ENCODE measurements at places on chromosomes 2 and 18.
A peak's percentile ranks its signal among the peaks of the same experiment; 100 is the strongest.

DNA sequence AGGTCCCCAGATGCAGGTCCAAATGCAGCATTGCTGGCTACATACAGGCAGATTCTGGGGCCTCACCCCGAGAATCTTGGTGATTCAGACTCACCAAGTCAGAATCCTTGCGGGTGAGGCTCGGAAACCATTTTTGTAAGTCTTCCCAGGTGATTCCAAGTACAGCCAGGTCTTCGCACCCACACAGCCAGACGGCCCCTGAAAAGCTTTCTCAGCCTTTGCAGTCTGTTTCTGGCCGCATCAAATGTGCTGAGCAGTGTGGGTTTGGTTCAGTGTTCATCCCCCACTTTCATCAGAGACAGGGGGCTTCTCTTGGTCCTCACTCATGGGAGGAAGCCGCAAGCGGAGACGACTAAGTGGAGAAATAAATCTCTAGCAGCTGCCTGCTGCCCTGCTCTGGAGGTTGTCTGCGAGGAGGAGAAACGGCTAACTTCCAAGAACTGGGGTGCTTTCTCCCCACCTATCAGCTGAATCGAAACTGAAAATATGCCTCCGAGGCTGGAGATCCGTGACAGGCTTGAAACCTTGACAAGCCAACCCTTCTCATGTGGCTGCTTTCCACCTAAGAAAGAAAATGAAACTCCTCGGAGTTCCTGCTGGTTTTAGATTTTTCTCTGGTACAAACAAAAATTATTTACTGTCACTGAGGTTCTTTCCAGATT, 8.9 kb upstream of the TMEM185B start:
- DNase-seq = peak; percentile 58
- no peaks in the 10 kb centered on the region for H3K27me3 ChIP-seq
- no peak overlapping the region for H3K4me3 ChIP-seq
- no peaks in the 10 kb centered on the region for H3K4me1 ChIP-seq
- H3K27ac ChIP-seq = peak overlapping the region; percentile 47

DNA sequence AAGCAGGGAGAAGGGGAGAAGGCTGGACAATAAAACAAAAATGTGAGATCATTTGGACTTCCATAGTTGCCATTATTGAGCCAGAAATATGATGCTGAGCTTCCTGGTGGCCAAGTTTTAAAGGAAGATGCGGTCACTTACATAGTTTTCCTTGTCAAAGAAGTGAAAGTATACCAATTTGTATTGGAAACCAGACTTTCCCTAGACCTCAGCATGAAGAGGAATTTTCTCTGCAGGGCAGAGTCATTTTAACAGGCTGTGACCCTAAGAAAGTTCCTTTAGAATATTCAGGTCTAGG, 111.0 kb downstream of the GATA6 start:
- no peaks in the 10 kb centered on the region for H3K36me3 ChIP-seq
- no peaks in the 10 kb centered on the region for H3K27me3 ChIP-seq
- H3K27ac ChIP-seq = peak overlapping the region; percentile 97
- H3K4me1 ChIP-seq = no peaks in the 10 kb centered on the region

DNA sequence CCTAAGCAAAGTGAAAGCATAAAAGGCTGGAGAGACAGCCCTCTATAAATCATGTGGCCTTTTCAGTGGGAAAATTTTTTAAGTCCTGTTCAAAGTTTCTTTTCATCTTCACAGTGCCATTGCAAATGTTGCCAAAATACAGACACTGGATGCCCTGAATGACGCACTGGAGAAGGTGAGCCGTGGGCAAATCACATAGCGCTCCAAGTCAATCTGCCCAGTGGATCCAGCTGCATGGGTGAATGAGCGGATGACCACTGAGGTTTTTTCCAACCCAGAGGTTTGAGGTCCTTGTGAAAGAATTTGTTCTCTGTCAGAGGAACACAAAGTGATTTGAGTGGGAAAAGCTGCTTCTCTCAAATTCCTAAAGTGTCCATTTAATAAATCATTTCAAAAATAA, 11.8 kb downstream of the DAPL1 start:
- H3K27me3 ChIP-seq = no peaks in the 10 kb centered on the region
- H3K36me3 ChIP-seq = no peaks in the 10 kb centered on the region
- peaks cover 13% of the 10 kb centered on the region for H3K4me1 ChIP-seq
- H3K4me3 ChIP-seq = no peak overlapping the region
- H3K27ac ChIP-seq = no peak overlapping the region

DNA sequence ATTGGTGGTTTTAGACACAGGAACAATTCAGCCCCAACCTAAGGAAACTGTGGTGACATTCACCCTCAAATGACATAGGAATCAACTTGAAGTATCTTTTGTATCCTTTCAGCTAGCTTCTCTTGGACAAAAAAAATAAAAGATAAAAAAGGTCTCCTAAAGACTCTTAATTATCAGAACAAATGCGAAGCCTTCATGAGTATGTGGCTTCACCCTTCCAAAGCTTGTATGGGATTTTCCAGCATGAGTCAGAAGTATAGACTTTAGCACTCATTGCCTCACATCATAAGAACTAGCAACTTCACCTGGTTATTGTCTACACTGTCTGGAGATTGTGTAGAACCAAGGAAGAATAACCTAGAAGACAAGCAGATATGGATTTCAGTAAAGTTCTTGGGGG, 135.4 kb downstream of the LAMA3 start:
- no peak overlapping the region for H3K27ac ChIP-seq
- no peak overlapping the region for H3K4me3 ChIP-seq
- DNase-seq = no peak
- no peaks in the 10 kb centered on the region for H3K27me3 ChIP-seq
- H3K36me3 ChIP-seq = no peaks in the 10 kb centered on the region
- H3K4me1 ChIP-seq = no peaks in the 10 kb centered on the region

DNA sequence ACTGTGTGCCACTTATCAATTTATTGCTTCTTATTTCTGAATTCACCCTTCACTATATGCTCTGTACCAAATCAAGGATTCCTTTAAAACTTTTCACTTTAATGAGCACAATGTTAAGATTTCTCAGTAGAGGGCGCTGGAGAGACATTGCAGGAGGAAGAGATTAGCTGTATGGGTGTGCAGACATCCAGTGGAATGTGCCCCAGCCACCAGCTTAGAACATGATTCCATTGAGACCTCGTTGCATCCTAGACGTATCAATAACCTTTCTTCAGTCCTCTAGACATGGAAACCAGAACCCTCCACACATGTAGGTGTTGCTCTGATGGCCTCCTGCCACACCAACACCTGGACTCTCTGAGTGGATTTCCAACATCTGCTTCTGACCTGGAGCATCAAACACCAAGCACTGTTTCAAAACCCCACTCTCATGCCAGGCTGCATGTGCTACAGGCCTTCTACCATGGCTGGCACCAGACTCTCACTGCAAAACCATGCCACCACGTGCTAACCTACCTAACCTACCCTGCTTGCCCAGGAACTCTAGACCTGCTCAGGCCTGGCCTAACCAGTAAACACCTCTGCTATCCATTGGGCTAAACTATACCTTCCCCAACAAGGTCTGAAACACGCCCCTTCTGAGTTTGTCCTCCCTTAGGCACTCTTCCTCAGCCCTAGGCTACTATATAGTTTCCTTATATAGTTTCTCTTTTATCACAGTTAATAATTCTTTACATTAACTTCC, 633.2 kb upstream of the PKDCC start:
- H3K27me3 ChIP-seq = no peaks in the 10 kb centered on the region
- no peaks in the 10 kb centered on the region for H3K36me3 ChIP-seq
- no peak overlapping the region for H3K4me3 ChIP-seq
- peak; percentile 13 for DNase-seq
- H3K27ac ChIP-seq = no peak overlapping the region

GRCh38 chr2:108640731-108641130, 78.6 kb upstream of the RANBP2 start:
- H3K4me3 ChIP-seq = no peak overlapping the region
- DNase-seq = no peak
- H3K27ac ChIP-seq = peak overlapping the region; percentile 67
- no peaks in the 10 kb centered on the region for H3K27me3 ChIP-seq
- peaks cover 45% of the 10 kb centered on the region for H3K4me1 ChIP-seq

DNA sequence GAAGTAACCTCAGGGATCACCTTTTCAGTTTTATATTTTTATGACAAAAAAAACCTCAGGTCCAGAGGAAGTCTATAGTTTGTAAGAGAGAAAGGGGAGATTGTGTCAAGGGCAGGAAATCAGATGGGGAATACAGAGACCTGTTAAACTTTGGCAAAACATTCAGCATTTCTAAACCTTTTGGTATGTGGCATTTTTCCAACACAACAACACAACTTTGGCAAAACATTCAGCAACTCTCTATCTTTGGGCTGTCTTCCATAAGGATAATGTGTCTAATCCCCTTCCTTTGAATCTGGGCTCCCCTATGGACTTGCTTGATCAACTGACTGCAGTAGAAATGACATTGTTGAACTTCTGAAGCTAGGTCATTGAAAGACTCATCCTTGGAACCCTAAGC, 220.6 kb upstream of the CCDC68 start:
- H3K27me3 ChIP-seq = no peaks in the 10 kb centered on the region
- peak; percentile 67 for DNase-seq
- H3K4me3 ChIP-seq = no peak overlapping the region
- no peak overlapping the region for H3K27ac ChIP-seq

DNA sequence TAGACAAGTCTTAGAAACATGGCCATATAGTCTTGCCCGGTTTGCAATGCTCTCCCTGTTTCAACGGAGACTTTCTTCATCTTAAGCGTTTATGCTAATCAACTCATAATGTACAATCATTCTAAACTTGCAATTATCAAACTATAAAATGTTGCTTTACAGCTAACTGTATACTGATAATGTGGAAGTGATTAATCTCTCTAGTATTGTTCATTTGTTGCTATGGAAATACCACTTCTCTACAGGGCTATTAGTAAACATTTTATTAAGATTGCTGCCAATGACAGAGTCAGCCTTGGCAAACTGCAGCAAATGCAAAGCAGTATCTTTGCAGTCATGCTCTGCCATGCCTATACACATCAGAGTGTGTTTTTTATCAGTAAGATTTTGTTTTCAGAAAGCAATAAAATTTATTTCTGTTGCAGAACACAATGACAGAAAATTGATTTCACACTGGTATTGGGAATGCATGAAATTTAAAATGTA, 1201.8 kb upstream of the CDH2 start:
- peak; percentile 14 for DNase-seq
- H3K4me1 ChIP-seq = no peaks in the 10 kb centered on the region
- no peak overlapping the region for H3K4me3 ChIP-seq
- no peaks in the 10 kb centered on the region for H3K27me3 ChIP-seq

GRCh38 chr2:115199966-115200365, 757.5 kb downstream of the DPP10 start:
- DNase-seq = peak; percentile 83
- H3K27ac ChIP-seq = no peak overlapping the region
- H3K4me1 ChIP-seq = peaks cover 6% of the 10 kb centered on the region
- H3K36me3 ChIP-seq = no peaks in the 10 kb centered on the region

DNA sequence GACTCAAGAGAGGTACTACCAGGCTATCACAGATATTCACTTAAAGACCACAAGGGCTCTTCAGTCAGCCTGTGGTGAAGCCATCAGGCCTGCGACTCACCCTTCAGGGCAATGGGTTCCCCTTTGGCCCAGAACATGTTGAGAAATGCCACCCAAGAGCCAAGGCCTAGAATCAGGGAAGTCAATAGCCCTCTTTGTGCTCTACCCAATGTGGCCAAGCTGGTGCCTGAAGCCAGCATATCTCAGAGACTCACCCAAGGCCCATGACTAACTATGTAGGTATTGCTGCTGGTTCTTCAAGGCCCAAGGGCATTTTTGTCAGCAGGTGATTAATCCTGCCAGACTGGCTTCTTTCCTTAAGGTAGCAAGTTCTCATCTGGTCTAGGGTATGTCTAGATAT, 338.9 kb upstream of the SETBP1 start:
- DNase-seq = no peak
- no peaks in the 10 kb centered on the region for H3K4me1 ChIP-seq

GRCh38 chr2:161208527-161209139, 48.4 kb downstream of the TANK start:
- H3K27me3 ChIP-seq = no peaks in the 10 kb centered on the region
- DNase-seq = no peak
- peaks cover 8% of the 10 kb centered on the region for H3K36me3 ChIP-seq

- H3K4me1 ChIP-seq = peaks cover 25% of the 10 kb centered on the region
- H3K36me3 ChIP-seq = no peaks in the 10 kb centered on the region
- H3K4me3 ChIP-seq = no peak overlapping the region
- no peak for DNase-seq
- no peaks in the 10 kb centered on the region for H3K27me3 ChIP-seq
- no peak overlapping the region for H3K27ac ChIP-seq
These were observed 63.8 kb downstream of the EHD3 start for GRCh38 chr2:31297751-31298150.

GRCh38 chr2:37771600-37772088, 100.2 kb upstream of the CDC42EP3 start:
- no peaks in the 10 kb centered on the region for H3K27me3 ChIP-seq
- no peak overlapping the region for H3K4me3 ChIP-seq
- no peaks in the 10 kb centered on the region for H3K36me3 ChIP-seq
- peaks cover 21% of the 10 kb centered on the region for H3K4me1 ChIP-seq
- no peak overlapping the region for H3K27ac ChIP-seq

DNA sequence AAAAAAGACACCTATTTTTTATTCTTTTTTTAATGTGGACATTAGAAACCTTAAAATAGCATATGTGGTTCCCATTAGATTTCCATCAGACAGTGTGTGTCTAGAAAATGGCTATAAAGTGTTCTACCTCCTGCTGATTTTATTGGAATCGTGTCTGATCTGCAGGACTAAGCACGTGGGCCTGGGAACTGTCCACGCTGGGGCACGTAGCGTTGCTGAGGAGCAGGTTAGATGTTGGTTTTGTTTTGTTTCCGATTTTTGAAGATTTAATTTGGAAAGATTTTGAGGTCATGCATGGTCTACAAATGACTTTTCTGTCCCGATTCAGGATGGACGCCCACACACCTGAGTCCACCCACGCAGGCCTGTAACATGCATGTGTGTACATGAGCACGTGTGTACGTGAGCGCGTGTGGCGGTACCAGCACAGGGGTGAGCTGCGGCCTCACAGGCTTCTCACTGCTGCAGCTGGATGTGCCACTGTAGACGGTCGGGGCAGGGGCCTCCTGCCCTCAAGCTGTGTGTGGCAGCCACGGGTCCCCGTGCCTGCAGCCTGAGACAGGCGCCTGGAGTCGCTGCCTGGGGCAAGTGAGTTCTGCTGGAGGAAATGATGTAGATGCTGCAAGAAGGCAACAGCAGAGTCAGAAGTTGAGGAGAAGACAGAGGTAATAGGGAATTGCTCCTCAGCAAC, 99.7 kb upstream of the CTDP1 start:
- H3K27me3 ChIP-seq = peaks cover 3% of the 10 kb centered on the region
- H3K27ac ChIP-seq = no peak overlapping the region
- H3K4me3 ChIP-seq = no peak overlapping the region
- DNase-seq = no peak
- H3K4me1 ChIP-seq = peaks cover 17% of the 10 kb centered on the region
- no peaks in the 10 kb centered on the region for H3K36me3 ChIP-seq

DNA sequence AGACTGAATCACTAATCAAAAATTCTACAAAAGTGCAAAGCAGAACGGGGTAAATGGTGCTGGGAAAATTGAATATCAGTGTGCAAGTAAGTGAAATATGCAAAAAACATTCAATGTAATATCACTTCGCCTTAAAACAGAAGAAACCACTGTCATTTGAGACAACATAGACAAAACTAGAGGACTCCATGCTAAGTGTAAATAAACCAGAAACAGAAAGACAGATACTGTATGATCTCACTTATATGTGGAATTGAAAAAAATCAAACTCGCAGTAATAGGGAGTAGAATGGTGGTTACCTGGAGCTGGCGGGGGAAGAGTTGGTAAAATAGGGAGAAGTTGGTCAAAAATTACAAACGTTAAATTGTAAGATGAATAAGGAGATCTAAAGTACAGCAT, 1420.0 kb upstream of the CDH2 start:
- H3K4me1 ChIP-seq = no peaks in the 10 kb centered on the region
- no peaks in the 10 kb centered on the region for H3K36me3 ChIP-seq
- H3K27ac ChIP-seq = no peak overlapping the region
- H3K27me3 ChIP-seq = no peaks in the 10 kb centered on the region
- H3K4me3 ChIP-seq = no peak overlapping the region

- no peak for DNase-seq
- H3K4me1 ChIP-seq = peaks cover 9% of the 10 kb centered on the region
- H3K36me3 ChIP-seq = no peaks in the 10 kb centered on the region
- no peak overlapping the region for H3K4me3 ChIP-seq
These were observed 186.8 kb upstream of the GLI2 start for GRCh38 chr2:120548627-120549608.

All from lung (tissue), 17 donors.